Fibroblast of gingiva (primary cell): ENCODE measurements at places on chromosomes 7 and 10.

DNA sequence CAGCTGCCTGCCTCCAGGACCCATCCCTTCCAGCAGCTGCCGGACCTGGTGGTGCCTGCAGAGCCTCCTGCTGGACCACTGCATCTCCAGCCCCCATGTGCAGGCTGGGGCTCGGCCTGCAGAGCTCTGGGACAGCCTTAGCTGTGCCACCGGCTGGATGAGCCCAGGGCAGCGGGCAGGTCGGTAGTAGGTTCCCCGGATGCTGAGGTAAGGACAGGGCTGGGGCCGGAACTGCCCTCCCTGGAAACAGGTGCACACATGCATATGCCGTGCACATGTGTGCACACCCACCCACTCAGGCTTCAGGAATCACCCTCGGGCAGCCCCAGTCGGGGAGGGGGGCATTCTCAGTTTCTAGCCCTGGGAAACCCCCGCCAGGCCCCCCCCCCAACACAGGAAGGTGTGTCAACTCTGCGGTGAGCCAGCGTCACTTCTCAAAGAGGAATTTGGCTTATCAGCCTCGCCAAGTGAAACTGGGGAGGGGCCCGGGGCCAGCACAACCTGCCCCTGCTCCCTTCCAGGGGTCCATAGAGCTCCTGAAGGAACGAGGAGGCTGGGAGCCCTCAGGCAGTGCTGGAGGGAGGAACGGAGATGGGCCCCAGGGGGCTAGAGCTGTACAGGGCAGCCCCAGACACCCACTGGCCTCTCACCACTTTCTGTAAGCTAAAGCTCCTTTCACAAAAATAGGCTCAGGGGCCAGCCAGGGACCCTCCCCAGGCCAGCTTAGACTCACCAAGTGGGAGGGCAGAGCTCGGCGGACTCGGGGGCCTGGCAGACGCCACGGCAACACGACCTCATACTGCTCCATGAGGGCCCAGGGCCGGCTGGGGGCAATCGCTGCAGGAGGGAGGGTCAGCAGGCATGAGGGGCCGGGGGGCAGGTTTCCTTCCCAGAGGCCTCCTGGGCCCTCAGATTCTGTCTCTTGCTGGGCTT lies 1.7 kb downstream of the ADAM8 start:
- DNase-seq = no peak

- DNase-seq = no peak
Observed at GRCh38 chr7:1873070-1873405, 203.0 kb downstream of the ELFN1 start.

GRCh38 chr10:71638822-71639719 lies 80.5 kb downstream of the C10orf105 start:
- no peak for DNase-seq

GRCh38 chr7:107113866-107114265 lies 54.9 kb upstream of the HBP1 start:
- no peak for DNase-seq

GRCh38 chr10:112649006-112649821 lies 202.2 kb downstream of the VTI1A start:
- DNase-seq = peak; percentile 4

DNA sequence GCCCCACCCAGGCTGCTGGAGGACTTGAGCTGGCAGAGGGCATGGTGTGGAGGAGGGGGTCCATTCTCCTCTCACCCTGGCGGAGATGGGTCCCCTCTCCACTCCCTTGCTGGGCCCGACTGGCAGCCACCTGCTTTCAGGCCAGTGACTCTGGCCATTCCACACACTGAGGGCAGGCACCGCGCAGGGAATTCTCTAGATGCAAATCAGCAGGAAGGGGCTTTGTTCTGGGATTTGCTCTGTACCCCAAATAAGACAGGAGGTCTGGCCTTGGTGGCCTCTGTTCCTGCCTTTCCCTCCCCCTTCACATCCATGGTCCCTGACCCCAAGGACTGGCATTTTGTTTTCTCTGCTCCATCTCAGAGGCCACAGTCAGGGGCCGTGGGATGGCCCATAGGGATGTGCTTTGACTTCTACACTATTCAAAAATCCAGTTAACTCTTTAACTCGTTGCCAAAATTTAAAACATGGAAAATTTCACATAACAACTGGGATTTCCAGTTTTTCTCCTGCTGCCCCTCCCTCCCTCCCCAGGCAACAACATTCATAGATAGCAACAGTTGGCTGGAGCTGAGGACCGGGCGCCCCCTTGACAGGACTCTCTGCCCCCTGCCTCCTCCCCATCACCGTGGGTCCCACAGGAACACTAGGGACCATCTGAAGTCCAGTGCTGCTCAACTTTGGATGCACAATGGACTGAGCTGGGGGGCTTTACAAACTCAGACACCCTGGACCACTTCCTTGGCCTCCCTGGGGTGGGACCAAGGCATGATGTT lies 33.9 kb downstream of the PPIF start:
- no peak for DNase-seq

DNA sequence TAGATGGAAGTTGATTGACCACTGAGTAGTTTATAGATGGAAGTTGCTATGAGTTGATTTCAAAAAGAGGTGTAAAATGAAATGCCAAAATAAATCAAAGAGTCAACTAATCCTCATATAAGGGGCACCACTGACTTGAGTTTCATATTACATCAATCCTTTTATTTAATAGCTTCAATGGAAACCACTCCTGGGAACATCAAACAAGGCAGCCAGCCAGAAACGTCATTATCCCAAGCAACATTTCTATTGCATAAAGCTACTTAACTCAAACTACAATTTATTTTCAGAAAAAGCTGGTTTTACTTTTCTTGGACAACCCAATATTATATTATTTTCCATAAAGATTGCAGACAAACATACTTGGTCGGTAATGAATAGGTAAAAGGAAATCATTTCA lies 162.1 kb downstream of the TSPAN12 start:
- no peak for DNase-seq

- DNase-seq = peak; percentile 69
Observed at GRCh38 chr7:137836541-137836940, 10.2 kb downstream of the DGKI start.

- peak; percentile 7 for DNase-seq
Observed at GRCh38 chr7:137017221-137017620, 148.8 kb downstream of the CHRM2 start.

DNA sequence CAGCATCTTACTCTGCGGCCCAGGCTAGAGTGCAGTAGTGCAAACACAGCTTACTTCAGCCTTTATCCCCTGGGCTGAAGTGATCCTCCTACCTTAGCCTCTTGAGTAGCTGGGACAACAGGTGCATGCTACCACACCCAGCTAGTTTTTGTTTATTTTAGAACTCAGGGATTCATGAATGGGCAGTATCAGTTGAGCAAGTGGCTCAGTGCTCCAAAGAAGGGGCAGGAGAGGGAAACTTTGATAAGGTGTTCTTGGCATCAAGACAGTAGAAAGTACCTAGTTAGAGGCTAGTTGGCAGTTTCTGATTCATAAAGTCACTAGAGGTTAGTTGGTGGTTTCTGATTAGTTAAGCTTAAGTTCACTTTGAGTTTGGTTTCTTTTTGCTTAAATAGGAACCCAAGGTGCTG lies 18.4 kb downstream of the TRIM24 start:
- DNase-seq = no peak

DNA sequence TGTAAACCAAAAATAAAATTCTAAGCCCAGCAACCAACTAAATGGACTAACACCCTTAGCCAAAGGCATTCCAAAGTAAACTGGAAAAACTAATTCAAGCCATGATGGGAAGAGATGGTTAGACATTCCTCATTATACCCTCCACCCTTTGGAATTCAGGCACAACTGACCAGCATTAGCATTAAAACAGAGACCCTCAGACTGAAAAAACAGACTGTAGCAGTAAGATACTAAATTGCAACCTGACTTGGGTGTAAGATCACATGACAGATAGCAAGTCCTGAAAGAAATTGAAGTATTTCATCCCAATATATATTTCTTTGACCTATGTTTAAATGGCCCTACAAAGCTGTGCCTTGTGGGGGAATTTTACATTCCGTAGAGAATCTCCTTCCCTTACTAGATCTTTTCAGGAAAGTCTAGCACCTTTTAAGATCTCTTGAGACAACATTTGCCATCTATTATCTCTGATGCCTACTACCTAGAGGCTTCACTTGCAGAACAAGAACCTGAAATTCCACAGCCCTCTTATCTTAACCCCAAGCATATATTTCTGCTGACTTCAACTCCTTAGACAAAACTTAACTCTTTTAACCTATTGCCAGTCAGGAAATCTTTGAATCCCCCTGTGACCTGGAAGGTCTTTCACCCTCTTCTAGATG lies 750.2 kb upstream of the IGFBP3 start:
- DNase-seq = no peak

DNA sequence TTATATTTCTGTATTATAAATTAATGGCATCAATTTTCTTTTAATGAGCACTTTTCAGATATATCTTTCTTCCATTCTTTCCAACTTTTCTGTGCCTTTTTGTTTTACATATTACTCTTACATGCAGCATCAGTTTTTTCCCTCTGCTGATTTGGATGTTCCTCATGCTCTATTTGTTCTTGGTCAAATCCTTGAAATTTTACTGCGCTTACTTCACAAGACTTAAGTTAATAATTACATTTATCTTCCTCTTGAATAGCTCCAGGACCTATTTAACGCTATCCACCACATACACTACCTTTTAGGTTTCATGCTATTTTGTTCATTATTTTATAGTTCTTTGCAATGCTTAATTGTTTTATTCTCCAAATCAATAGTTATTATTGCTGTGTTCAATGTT lies 97.6 kb upstream of the CTTNBP2 start:
- no peak for DNase-seq

DNA sequence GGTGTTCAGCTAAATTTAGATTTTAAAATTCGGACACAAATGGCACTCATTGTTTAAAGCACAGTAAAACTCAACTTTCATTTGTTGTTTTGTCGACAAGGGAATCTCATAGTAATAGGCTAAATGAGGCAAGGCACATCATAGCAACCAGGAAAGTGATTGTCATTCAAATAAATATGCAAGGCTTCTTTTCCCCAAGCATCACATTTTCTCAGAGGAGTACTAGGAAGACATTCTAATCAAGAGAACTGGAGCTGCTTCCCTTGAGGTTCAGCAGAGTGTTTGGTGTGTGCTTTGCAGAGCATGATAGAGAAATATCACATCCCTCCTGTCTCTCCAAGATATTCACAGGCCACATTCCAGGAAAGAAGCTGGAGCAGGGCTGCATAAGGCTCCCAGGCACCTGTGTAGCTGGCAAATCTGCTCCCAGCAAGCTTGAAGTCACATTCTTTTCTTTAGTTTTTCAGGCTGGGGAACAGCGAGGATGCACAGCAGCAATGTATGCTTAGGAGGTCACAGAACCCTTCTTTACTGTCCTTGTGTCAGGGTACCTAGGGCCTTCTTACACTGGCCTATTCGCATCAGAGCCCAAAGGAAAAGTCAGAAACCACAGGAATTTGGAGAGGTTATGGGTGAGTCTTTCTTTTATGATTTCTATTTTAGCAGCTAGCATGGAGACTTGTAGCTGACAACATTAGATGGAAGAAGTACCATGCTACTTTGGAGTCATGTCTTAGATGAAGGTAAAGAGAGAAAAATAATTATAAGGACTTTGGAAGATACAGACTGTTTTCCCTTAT lies 95.9 kb upstream of the HDAC9 start:
- no peak for DNase-seq

DNA sequence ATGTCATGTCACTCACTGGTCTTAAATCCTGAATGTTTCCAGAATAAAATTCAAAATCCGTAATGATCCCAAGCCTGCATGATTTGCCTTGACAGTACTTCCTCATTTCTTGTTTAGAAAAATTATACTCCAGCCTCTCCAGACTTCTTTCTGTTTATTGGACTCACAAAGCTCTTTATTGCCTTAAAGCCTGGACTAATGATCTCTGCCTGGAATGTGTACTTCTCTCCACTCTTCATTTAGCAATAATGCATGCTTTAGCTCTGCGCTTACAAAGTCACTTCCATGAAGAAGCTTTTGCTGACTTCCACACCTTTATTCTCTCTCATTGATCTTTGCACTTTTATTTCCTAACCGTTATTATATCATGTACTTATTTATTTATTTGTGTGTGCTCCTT lies 27.4 kb upstream of the SLC26A3 start:
- no peak for DNase-seq

- DNase-seq = peak; percentile 13
Observed at GRCh38 chr10:75717126-75717916, 285.9 kb downstream of the LRMDA start.

GRCh38 chr10:3122486-3123205 lies 49.9 kb downstream of the PITRM1 start:
- DNase-seq = no peak

GRCh38 chr7:110573862-110574528 lies 516.9 kb upstream of the LRRN3 start:
- DNase-seq = no peak

DNA sequence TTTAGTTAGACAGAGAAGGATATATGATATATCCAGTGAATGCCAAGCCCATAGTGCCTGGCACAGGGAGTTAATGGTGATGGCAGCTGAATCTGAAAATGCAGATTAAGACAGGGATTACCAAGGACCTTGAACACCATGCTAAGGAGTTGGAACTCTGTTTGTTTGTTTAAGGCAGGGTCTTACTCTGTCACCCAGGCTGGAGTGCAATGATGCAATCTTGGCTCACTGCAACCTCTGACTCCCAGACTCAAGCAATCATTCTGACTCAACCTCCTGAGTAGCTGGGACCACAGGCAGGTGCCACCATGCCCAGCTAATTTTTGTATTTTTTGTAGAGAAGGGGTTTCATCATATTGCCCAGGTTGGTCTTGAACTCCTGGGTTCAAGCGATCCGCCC lies 1.6 kb downstream of the AKR1D1 start:
- DNase-seq = no peak

DNA sequence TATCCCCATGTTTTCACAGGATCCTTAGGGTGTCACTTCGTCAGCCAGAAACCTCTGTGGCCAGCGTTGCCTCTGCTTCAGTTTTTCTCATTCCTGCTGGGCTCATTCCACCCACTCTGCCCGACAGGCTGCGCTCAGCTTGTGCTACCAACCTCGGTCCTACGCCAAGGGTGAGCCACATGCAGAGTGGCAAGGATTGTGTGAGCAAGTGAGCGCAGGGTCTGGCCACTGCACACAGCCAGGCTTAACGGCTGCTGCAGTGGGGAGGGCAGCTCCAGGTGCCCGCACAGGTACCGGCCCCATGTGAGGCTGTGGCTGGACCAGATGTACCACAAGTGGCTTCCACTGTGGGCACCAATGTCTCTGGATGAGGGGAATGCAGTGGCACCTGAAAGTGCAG lies 329.2 kb downstream of the AUTS2 start:
- DNase-seq = no peak

- no peak for DNase-seq
Observed at GRCh38 chr10:56449770-56450169, 88.7 kb upstream of the ZWINT start.

GRCh38 chr7:22001345-22002004 lies 55.8 kb upstream of the CDCA7L start:
- DNase-seq = peak; percentile 43

DNA sequence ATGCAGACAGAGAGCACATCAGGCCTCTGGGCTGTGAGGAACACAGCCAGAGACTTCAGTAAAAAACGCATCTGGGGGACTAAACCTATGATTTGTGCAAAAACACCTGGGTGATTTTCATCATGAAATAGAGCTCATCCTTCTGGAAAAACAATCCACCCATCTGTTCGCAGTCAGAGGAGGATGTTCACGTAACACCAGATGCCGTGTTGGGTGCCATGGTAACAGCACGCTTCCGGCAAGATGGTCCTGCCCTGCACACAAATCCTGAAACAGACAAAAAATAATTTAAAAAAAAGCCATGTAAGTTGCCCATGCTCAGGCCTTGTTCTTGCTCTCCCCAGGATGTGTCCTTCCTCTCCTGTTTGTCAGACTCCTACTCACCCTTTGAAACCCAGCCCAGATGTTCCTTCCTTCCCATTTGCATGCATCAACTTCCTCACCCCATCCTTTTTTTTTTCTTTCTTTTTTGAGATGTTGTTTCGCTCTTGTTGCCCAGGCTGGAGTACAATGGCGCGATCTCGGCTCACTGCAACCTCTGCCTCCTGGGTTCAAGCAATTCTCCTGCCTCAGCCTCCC lies 28.3 kb upstream of the GNA12 start:
- DNase-seq = no peak
